ENCODE measurements at places on chromosomes 3 and 15.

- no peak for DNase-seq
Observed at GRCh38 chr3:30248423-30248822, 358.0 kb upstream of the TGFBR2 start.

GRCh38 chr15:75727031-75727531 is 14.4 kb upstream of the CSPG4 start:
- DNase-seq = no peak

GRCh38 chr3:74271541-74271940 is 342.9 kb downstream of the CNTN3 start:
- no peak for DNase-seq

DNA sequence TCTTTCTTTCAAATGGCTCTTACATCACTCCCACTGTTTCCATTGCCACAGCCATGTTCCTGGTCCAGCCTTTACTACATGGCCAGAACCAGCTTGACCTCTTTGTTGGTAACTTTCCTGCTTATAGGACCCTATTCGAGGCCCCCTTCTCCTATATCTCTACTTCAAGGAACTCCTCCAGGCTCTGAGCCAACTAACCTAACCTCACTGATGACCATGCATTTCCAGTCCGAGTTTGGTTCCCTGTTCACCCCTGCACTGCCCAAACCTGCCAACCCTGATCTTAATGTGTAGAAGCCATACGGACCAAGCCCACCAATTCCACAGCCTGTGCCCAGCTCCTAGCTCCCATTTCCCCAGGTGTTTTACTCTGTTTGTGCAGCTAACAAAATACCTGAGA is 38.4 kb upstream of the TIPARP start:
- no peak for DNase-seq

- no peak for DNase-seq
Observed at GRCh38 chr15:31285772-31286261, 40.8 kb upstream of the KLF13 start.

GRCh38 chr3:49028298-49028672 is 913 bp downstream of the IMPDH2 start:
- no peak for DNase-seq

- DNase-seq = no peak
Observed at GRCh38 chr15:56533731-56534403, 68.9 kb upstream of the MNS1 start.

DNA sequence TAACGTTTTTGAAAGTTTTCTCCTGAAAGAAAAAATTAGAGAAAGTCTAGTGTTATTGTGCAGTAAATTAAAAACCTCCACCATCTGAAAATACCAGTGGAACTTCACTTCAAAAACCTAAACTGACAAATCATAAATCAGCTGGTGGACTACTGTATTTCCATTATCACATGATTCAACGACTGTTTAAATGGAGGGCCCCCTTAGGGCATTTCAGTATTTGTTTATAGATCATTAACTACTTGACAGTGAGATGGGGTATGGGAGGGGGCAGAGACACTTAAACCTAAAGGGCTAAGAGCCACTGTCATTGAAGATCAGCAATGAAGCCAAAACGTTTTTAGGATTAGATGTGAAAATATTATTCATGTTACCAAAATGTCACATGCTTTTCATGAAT is 8.8 kb upstream of the C15orf61 start:
- DNase-seq = no peak

GRCh38 chr3:84974347-84974746 is 15.6 kb downstream of the CADM2 start:
- no peak for DNase-seq

DNA sequence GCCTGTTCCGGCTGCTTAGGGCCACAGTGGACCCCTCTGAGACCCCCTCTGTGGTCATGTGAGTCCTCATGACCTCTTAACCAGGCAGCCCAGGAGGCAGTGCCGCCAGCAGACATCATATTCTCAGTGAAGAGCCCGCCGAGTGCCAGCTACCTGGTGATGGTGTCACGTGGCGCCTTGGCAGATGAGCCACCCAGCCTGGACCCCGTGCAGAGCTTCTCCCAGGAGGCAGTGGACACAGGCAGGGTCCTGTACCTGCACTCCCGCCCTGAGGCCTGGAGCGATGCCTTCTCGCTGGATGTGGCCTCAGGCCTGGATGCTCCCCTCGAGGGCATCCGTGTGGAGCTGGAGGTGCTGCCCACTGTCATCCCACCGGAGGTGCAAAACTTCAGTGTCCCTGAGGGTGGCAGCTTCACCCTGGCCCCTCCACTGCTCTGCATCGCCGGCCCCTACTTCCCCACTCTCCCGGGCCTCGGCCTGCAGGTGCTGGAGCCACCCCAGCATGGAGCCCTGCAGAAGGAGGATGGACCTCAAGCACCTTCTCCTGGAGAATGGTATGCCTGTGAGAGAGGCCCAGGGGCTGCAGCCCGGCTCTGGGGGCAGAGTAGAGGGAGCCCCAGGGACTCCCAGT is 176.1 kb downstream of the TBC1D2B start:
- DNase-seq = no peak

DNA sequence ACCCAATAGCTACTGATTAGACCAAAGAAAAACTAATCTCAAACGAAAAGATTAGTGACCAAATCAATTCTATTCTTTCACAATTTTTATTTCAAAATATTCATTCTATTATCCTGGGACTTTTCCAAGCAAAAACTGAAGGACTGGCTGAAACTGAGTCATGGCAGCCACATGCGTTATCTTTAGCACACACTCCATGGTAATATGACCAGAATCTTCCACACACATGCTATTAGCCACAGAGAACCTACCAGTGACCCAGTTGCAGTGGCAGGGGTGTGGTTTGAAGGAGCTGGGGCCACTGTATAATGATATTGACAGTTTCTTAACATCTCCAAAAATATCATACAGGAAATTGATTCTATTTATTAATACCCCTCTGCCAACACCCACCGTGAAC is 154.8 kb upstream of the ABI3BP start:
- no peak for DNase-seq

DNA sequence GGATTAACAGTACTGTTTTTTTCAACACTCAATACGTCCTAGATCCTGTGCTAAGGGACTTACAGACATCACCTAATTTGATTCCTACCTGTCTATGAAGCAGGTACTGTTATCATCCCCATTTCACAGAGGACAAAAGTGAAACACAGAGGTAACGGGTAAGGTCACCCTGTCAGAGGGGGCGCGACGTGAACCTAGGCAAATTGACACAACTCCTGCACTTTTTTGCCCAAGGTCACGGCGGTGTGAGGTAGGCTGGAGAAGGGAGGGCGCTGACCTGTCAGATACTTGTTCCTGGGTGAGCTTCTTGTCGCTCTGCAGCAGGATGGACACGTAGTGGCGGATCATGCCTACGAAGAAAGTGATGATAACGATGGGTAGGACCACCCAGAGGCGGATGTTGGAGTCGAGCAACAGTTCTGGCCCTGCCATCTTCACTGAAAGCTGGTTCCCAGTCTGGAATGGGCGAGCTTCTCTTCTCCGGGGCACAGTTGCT is 363 bp downstream of the EMC3 start:
- DNase-seq = no peak

GRCh38 chr15:27681038-27681437 is 418.1 kb downstream of the OCA2 start:
- no peak for DNase-seq

DNA sequence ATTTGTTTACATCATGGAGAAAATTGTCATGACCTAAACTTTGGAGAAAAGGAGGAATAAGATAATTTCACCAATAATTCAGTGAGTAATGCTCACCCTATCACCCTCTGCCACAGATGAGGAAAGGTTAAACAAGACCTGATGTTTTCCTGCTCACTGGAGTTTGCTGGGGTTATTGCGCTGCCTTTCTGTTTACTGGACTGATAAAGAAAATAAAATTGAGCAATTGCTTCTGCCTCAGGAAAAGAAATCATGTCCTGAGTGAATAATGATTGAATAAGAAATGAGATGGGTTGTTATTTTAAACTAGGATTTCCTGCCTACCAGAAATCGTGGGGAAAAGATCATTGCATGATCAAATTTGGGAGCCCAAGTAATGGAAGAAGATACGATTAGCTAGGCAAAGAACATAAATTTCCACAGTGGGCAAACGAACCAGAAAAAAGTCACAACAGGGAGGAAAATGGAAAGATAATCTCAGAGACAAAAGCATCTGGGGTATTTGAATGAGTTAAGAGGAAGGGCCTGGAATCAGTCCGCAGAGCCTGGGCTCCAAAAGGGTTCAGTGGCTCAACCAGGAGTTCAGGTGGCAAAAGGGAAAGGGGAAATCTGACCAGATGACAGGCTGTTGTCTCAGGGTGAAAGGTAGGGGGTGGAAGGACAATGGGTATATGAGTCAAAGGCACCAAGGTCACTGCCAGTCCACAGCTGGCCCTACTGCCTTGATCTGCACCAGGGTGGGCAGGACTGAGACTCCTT is 146.8 kb downstream of the FAM43A start:
- no peak for DNase-seq

GRCh38 chr3:155309581-155309980 is 16.1 kb upstream of the STRIT1 start:
- DNase-seq = no peak

DNA sequence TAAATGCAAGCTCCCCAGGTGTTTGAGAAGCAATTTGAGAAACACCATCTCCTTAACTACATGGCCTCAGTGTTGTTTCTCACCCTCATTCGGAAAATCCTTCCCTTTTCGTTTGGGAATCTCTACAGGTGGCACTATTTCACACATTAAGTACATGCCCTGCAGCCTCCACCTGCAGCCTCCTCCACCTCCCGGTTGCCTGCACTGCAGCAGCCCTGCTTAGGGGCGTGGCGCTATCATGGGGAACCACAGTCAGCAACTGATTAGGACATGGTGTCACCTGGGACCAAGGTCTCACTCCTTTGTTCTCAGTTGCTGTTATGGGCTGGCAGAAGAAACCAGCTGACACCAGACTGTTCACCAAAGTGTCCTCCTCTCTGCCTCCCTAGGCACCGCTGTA is 11.7 kb upstream of the ZNF774 start:
- DNase-seq = no peak

GRCh38 chr3:14397046-14397445 is 5.4 kb upstream of the SLC6A6 start:
- no peak for DNase-seq

DNA sequence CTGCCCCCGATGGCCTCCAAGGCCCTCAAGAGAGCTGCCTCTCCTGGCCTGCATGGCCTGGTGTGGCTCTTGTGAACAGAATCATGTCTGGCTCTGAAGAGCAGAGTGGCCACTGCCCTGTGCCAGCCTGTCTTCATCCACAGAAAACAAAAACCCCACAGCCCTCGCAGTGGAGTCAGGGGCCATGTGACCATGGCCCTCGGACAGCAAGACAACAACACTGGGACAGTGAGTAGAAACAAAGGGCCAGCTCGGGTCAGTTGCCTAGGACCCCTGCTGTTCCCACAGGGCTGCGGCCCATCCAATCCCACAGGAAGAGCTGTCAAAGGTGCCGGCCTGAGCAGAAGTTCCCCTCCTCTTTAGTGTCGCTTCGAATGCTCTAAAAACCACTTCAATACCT is 72.5 kb downstream of the UMPS start:
- DNase-seq = no peak

DNA sequence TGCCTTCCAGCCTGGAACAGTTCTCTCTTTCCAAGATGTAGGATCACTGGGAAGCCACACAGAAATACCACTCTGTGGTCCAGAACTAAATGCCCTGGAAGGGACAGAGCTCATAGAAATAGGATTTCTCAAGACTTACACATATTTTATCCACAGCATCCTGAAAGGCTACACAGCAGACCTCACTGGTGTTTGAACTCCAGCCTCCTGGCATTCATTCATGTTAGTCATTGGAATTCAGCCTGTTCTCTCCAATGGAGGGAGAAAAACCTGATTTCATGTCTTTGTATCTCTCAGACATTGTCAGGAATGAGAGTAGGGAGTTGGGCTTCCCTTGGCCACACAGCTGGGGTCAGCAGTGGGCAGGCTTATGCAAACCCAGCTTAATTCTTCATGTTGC is 121.1 kb upstream of the PPP2R3A start:
- DNase-seq = no peak

DNA sequence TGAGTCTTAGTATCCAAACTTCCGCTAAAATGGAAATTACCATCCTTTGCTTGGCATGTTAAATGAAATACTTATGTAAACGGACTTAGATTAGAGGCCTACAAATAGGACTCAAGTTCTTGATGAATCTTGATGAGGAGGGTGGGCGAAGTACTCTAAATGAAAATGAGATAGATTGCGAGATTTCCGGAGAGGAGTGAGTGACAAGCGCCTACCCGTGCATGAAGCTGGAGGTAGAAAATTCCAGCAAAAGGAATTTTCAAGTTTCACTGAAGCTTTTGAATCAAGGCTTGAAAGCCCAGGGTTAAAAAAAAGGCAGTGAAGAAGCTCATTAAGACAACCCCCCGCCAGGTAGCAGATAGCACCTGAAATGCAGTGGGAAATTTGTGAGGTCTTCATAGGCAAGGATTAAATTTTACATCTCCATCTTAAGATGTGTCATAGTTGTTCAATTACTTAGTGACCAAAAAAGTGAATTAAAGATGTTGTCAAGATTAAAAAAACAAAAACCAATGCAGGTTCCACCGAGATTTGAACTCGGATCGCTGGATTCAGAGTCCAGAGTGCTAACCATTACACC is 655 bp upstream of the RAB11A start:
- no peak for DNase-seq

GRCh38 chr15:47258521-47258920 is 458.8 kb upstream of the SEMA6D start:
- no peak for DNase-seq

- no peak for DNase-seq
Observed at GRCh38 chr3:67831262-67831661, 176.8 kb upstream of the SUCLG2 start.
